Stimulated activated CD4-positive, alpha-beta T cell treated with anti-CD3 and anti-CD28 coated beads, Interleukin-1b, Interleukin-23, amount 100 ng/mL, for 48 hours (primary cell): ENCODE measurements at places on chromosomes 11 and 22.
A peak's percentile ranks its signal among the peaks of the same experiment; 100 is the strongest.

DNA sequence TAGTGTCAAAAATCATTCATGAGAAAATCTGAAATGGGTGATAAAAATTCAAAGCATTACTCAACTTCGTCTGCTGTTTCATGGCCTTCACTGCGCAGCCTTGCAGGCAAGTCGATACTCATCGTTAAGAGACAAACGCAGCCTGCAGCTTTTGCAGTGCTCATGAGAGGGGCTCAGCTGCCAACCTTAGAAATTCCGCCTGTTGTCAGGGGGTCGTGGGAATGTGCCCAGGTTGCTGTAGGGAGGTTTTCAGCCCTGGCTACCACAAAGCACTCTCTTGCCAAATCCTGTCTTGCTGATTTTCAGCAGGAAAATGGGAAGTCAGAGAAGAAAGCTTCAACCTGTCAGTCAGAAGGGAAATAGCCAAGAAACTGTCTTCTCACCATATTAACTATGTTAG, 25.4 kb upstream of the GRAMD1B start:
- DNase-seq: no peak

GRCh38 chr11:65872586-65873317, at the start of gene EFEMP2:
Gene EFEMP2, minus strand, starts transcription at chr11:65872800. Its CDS starts 446 bp downstream, at chr11:65872354.
- DNase-seq: no peak

- no peak for DNase-seq
These were observed 71.6 kb downstream of the ST3GAL4 start for GRCh38 chr11:126426820-126427749.

GRCh38 chr11:44536788-44537516, 28.5 kb upstream of the CD82 start:
- no peak for DNase-seq

- DNase-seq: no peak
These were observed 87.0 kb downstream of the ATXN10 start for GRCh38 chr22:45758603-45759002.

GRCh38 chr11:62860835-62861563, 19.7 kb upstream of the SLC3A2 start:
- DNase-seq: no peak

- peak; percentile 34 for DNase-seq
These were observed 1.1 kb downstream of the CREB3L1 start for GRCh38 chr11:46278387-46279125.

DNA sequence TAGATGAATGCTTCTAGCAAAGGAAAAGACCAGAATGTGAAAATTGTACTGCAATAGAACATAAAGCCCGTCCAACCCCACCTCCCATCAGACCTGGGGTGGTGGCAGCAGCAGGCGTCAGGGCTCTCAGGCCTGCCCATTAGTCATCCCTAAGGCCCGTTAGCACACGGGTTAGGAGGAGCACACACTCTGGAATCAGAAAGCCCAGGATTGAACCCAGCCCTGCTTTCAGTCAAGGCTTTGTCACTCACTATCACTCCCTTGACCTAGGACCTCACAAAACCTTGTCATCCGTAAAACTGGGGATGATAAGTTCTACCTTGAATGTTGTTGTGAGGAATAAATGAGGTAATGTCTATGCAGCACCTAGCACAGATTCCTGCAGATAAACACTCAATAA, 26.9 kb downstream of the MICAL3 start:
- DNase-seq: no peak

DNA sequence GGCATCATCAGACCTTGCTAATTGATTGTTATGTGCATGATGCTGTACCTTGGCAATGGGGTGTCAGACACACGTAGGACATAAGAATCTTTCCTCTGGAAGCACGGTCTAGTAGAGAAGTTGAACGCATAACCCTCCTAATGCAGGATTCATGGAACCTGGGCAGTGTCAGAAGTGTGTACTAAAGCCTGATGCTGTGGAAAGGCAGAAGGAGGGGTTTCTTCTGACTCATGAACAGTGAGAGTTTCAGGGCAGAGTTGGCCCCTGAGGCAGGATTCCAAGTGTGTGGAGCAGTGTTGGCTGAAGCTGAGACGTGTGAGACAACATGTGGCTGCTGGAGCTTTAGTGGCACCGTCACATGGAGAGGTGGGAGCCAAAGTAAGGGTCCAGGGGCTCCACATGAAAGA, 3.5 kb downstream of the PANX1 start:
- no peak for DNase-seq

DNA sequence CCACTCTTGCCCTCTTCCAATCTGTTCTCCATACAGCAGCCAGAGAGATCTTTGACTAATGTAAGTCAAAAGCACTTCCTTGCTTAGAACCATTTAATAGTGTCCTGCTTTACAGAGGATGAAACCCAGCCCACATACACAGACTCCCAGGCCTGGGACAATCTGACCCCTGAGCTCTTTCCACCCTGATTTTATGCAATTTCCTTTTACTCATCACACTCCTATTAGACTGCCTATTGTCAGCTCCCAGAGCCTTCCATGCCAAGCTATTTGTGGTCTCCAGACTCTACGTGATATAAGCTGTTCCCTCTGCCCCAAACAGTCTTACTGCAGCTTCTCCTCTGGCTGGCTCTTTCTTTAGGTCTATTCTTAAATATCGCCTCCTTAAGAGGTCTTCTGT, 28.1 kb downstream of the ME3 start:
- DNase-seq: no peak

GRCh38 chr11:57903441-57904123, 120.1 kb upstream of the OR9Q1 start:
- DNase-seq: peak; percentile 39

DNA sequence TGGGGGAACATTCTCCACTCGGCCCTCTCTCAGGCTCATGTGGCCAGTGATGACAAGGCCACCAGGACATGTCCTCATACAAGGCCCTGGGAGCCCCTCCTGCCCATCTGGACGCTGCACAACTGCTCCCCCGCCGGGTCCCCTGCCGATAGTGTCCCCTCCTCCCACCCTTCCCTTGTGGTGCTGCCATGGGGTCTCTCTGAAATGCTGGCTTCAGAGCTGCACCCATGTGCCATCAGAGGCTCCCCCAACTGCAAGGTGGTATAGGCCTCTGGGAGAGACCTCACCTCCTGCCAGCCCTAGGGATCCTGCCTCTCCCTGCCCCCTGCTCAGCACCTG, 113.0 kb downstream of the KCNQ1OT1 start:
- DNase-seq: no peak

GRCh38 chr11:65858681-65859087, 704 bp upstream of the CFL1 start:
- no peak for DNase-seq

GRCh38 chr22:46303347-46303965, 6.8 kb downstream of the GTSE1 start:
- DNase-seq: no peak

DNA sequence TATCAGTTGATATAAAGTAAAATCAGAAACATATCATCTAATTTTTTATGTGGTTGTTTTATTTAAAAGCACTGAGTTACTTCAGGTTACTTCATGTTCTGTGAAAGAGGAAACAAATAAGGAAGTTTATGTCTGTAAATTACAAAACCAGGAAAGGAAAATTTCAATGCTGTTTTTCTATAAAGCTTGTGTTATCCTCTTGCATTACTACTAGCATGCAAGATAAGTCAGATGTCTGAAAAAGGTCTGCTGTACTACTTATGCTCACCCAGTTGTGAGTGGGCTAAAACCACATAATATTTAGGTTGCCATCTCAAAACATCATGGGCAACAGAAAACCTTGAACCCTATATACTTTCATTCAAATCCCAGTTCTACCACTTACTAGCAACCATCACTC, 121.5 kb downstream of the ATG16L2 start:
- no peak for DNase-seq

GRCh38 chr22:19663821-19664355, 50.4 kb upstream of the SEPTIN5 start:
- DNase-seq: no peak

- DNase-seq: no peak
These were observed 28.4 kb downstream of the FADS3 start for GRCh38 chr11:61862714-61863547.

GRCh38 chr11:1619449-1619848, 2.5 kb downstream of the KRTAP5-4 start:
- no peak for DNase-seq

GRCh38 chr11:72741429-72741833, 10.8 kb downstream of the ARAP1 start:
- DNase-seq: no peak

- DNase-seq: no peak
These were observed 149.5 kb downstream of the PGR start for GRCh38 chr11:100980156-100980555.

DNA sequence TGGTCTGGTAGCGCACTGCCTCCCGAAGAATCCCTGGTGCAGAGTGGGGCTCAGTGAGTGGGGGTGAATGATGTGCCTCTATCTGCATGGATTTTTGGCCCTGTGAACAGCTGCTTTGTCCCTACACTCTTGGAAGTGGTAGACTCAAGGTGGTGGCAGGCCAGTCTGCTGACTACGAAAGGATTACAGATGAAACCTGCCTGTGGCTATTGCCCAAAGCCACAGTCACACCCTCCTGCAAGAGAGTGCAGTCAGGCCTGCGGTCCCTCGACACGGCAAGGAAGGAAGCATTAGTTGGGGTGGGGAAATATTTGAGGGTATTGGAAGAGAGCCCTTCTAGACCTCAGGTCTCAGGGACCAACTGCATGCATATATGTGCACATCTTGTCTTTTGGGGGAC, 63.7 kb downstream of the DSCAML1 start:
- no peak for DNase-seq

GRCh38 chr22:26783885-26784284, 126.5 kb downstream of the MIAT start:
- DNase-seq: no peak

- DNase-seq: no peak
These were observed 179.1 kb downstream of the BLID start for GRCh38 chr11:121936781-121937447.

GRCh38 chr11:61265357-61265756, 24.4 kb downstream of the PGA5 start:
- DNase-seq: no peak

- no peak for DNase-seq
These were observed 460 bp upstream of the MUC5AC start for GRCh38 chr11:1157341-1157644.

DNA sequence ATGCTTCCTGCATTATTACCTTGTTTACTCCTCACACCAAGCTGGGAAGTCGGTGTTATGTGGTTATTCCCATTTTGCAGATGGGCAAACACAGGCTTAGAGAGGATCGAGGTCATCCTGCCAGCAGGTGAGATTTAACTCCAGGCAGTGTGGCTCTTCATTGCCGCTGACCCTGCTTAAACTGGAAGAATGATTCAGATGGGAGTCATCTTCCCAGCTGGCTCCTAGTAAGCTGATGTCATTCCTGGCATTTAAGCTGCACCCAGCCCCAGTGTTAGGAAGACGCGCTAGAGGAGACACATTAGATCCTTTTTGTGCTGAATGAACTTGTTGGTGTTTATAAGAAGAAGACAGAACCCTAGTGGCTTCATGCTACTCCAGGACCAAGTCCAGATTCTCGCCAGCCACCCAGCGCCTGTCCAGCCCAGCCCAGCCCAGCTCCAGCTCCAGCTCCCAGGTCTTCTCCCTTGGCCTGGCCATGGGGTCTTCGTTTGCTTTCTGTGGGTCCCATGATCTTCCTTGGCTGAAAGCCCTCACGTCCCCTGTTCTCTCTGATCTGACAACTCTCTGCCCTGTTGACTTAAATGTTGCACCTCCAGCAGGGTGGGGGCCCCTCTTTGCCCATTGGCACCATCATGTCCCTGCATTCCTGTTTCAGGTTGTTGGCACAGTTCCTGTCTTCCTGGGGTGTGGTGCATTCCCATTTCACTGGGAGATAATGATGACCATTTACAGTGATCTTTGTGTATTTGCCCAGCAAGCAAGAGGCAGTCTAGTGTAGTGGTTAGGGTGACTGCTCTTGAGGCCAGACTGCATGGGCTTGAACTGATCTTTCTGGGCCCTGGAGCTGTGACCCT, 13.6 kb downstream of the PARVB start:
- no peak for DNase-seq

DNA sequence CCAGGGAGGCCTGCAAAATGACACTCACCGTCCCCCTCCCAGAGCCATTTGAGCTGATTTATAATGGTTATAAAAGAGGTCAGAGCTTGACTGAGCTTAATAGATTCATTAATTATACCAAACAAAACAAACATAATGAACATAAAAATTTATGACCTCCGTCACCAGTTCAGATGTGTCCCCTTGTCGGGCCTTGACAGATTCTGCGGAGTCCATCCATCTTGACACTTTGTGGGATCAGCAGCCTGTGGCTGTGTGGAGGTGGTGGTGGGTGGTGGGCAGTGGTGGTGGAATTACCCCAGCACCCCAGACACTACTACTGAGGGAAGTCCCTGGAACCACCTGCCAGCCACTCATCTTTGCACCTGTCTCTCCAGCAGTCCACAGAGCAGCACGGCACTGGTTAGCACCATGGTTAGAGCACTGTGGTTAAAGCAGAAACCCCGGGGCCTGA, 83.5 kb downstream of the DSCAML1 start:
- no peak for DNase-seq

GRCh38 chr22:38870791-38871359, 1.1 kb downstream of the CBX6 start:
- DNase-seq: no peak

GRCh38 chr11:75430714-75431532, 2.1 kb downstream of the KLHL35 start:
- no peak for DNase-seq

DNA sequence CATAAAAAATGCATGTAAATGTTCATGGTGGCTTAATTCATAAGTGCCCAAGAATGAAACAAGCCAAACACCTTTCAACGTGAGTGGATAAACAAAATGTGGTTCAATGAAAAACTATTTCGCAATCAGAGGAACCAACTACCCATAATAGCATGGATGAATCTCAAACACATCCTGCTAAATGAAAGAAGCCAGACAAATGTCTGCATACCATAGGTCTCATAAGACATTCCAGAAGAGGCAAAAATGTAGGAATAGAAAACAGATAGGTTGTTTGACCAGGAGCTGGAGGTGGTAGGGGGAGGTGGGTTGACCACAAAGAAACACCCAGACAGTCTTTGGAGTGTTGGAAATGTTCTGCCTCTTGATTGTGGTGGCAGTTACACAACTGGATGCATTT, 13.2 kb upstream of the OSBPL5 start:
- DNase-seq: no peak

DNA sequence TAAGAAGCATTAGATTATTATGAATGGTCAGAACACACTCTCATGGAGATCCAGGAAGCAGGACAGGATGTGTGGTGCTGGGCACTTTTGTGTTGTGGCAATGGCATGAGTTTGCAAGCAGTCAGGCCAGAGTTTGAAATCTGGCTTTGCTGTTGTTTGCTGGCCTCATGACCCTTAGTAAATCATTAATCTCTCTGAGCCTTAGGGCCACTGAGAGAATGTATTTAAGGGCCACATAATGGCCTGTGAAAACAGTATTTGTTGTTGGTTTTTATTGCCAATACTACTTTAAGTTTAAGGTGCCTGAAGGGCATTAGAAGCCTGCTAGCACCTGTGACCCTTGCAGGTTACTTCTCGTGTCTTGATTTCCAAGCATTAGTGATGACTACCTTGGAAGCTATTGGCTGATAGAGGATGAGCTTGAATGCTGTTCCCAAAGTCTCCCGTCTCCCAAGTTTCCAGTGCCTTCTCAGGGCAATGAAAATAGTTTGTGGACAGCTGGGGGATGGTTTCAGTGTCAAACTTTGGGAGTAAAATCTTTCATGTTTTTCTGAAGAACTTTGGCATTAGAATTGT, 24.6 kb downstream of the STIM1 start:
- no peak for DNase-seq
